Muscle of back (tissue), 13 donors: ENCODE measurements at places on chromosomes 1 and 21.

DNA sequence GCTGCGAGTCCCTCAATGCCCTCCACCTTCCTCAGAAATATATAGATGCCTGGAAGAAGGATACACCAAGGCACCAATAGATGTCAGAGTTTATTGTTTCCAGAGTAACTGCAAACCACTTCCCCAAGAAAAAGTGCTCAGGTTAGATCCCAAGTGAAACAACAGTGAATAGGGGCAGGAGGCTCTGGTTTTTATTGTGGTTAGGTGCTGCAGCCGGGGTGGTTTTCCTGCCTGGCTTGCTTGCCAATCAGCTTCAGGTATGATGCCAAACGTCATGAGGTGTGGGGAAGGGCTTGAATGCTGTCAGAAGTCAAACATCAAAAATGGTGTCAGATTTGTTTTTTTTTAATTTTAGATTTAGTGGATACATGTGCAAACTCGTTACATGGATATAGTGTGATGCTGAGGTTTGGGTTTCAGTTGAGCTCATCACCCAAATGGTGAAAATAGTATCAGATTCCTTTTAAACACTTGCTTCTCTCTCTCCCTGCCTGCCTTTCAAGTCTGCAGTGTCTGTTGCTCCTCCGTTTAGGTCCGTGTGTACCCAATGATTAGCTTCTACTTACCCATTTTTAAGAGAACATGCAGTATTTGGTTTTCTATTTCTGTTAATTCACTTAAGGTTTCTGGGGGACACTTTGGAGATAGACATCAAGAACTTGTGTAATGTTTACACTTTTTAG is 1317.0 kb downstream of the MRPL39 start:
- DNase-seq, result no peak

GRCh38 chr21:36917471-36918158 is 48.9 kb downstream of the HLCS start:
- DNase-seq, result peak; percentile 77

- DNase-seq, result no peak
These were observed 46.1 kb upstream of the SLC30A1 start for GRCh38 chr1:211625040-211625439.

DNA sequence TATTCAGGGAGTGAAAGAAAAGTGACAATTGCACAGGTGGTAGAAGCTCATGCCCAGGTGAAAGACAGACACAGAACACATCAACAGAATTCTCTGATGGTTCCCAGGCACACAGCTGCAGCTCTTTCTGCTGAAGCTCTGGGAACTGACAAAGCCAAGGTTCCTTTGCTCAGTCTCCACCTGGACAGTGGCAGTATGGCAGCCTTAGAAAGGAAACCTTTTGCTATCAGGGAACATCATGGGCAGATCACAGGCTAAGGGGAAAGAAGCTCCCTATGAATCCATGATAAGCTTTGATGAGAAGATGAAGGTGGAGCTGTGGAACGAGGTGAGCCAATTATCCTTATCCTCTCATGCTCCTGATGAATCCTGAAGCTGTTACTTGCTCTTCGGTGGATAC is 1.2 kb downstream of the SPRR2B start:
- DNase-seq, result no peak

DNA sequence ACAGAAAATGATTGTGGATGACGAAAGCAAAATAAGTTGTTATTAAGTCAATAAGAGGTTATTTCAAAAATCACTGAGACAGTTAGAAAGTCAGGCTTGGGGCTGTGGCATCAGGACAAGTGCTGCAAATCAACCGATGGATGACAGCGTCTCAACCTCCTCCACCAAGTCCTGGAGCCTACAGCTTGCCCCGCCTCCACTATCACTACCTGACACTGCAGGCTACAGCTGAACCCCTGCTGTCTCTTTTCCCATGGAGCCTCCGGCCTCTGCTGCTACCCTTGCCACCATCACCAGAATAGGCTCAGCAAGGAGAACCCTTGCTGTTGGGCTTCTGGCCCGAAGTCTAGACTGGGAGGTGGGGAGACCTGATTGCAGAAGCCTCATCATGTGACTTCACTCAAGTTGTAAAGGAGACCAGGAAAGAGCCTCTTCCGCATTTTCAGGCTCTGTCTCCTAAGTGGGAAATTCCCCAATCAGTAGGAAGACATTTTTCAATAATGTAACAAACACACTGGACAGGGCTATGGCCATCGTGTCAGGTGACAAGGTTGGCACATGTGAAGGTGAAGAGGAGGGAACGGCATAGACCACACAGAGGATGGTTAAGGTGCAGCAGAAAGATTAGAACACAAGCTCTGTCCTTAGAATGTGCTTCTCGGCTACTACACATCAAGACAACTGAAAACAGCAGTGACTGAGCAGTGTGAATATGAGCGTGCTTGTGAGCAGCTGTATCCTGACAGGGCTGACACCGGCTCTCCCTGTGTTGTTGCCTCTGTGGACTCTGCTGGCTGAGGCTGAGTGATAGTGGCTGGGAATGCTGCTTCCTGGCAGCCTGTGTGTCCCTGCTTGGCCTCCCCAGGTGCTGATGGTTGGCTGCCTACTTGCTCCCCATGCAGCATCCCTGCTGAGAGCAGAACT is 660.7 kb downstream of the PTPRU start:
- DNase-seq, result no peak

DNA sequence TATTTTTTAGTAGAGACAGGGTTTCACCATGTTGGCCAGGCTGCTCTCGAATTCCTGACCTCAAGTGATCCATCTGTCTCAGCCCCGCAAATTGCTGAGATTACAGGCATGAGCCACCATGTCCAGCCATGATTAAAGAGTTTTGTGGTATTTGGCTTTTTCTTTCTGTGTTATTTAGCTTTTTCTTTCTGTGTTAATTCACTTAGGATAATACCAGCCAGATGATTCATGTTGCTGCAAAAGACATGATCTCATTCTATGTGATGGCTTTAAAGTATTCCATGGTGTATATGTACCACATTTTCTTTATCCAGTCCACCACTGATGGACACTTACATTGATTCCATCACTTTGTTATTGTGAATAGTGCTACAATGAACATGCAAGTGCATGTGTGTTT is 1135.2 kb downstream of the AMY1C start:
- no peak for DNase-seq

DNA sequence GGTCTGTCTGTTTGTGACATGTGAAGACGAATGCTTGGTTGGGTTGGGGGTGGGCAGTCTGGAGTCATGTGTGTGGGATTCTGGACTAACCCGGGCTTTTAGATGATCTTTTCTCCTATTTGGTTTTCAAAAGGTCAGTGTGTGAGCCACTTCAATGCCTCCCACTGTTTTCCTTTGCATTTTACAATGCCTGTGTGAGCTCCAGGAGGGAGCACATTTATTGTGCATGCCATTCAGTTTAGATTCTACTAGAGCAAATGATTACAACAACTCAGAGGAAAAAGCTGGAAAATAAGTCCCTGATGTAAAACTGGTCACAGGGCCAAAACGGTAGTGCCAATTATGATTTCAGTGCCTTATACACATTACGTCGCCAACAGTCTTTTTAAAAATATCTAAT is 90.9 kb downstream of the LYPLAL1 start:
- DNase-seq, result peak; percentile 42

DNA sequence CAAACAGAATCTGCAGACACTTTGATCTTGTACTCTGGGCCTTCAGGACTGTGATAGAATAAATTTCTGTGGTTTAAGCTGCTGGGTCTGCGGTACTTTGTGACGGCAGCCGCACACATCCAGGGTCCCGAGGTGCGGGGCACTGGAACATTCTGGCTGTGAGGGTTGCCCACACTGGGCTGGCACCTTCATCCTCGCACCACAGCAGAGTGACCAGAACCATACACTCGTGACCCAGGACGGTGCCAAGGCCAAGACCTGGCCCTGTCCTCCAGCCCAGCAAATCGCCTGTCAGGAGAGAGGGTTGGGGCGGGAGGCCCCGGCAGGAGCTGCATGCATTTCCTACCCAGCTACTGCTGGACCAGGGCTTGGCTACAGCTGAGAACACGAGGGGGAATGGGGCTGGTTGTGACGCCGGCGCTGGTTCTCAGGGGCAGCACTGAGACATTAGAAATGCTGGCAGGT is 2.6 kb upstream of the FTCD start:
- no peak for DNase-seq

GRCh38 chr1:229537894-229538293 is 20.6 kb downstream of the ABCB10 start:
- DNase-seq, result no peak

DNA sequence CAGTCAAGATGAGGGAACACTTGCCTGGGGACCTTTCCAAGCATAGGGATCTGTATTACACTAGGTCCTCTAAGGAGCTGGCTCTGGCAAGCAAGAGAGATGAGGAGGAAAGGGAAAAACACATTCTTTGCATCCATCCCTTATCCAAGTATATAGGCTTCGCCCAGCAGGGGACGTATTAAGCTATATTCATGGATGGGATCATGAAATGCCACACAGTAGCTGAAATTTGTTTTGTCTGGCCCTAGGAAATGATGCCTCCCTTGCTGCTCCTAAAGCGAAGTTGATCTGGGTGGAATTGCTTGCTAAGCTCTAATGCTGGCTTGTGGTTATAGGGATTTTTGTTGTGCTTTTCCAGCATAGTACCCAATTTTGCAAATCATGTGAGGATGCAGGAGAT is 32.1 kb downstream of the CENPF start:
- DNase-seq, result no peak

DNA sequence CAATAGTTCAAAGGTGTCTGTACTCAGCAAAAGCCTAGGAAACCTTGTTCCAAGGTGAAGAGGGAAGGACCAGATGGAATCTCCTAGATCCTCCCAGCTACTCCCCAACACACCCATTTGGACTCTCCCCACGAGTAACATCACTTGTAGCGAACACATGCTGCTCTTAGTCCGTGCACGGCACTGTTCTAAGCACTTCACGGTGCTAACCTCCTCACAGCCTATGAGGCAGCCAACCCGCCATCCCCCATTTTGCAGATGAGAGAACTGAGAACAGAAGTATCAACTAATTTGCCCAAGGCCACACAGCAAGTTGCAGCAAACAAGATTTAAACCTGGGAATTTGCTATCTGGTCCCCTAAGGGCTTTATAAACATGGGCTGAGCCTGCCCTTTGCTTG is 24.3 kb downstream of the MRPL37 start:
- DNase-seq, result no peak

GRCh38 chr1:176601348-176601747 is 138.4 kb downstream of the PAPPA2 start:
- peak; percentile 30 for DNase-seq

DNA sequence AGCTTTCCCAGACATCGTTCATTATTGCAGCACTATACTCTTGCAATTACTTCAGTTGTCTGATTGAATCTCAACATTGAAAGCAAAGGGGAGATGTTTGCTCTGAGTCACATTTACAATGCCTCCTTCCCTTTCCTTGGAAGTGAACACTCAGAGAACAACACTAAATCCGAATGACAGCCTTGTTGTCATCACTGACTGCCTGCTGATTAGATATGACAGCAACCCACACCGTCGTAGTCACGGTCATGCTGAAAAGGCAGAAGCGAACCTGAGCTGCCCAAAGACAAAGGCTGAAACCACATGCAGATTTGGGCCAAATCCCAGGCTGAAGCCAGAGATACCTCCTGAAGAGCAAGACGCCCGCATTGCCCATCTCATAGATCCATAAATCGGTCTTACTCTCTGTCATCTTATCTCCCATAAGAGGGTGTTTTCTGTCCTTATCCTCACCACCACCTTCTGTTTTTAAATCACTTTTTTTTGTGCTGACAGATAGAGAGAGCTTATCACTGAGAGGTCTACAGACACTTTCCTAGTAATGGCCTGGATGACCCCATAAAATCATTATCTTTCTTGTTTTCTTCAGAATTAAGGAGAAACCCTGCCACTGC is 47.5 kb downstream of the TMCO4 start:
- no peak for DNase-seq

GRCh38 chr21:36747041-36747814 is 48.3 kb downstream of the SIM2 start:
- no peak for DNase-seq

DNA sequence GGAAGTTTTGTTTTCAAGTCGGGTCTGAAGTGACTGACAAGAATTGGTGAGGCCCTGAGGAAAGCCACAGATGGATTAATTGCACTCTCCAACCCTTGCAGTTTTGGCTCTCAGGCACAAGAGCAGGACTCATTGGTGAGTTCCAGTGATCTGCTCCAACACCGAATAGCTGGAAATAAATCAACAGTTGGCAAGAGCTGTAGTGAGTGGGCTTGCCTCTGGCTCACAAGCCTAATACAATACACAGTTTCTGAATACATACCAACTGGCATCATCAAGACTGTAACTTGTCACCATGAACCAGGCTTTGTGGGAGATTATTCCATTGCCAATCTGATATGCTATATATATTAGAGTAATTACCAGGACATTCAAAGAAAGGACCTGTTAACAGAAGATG is 131.6 kb downstream of the GRIK1 start:
- no peak for DNase-seq

DNA sequence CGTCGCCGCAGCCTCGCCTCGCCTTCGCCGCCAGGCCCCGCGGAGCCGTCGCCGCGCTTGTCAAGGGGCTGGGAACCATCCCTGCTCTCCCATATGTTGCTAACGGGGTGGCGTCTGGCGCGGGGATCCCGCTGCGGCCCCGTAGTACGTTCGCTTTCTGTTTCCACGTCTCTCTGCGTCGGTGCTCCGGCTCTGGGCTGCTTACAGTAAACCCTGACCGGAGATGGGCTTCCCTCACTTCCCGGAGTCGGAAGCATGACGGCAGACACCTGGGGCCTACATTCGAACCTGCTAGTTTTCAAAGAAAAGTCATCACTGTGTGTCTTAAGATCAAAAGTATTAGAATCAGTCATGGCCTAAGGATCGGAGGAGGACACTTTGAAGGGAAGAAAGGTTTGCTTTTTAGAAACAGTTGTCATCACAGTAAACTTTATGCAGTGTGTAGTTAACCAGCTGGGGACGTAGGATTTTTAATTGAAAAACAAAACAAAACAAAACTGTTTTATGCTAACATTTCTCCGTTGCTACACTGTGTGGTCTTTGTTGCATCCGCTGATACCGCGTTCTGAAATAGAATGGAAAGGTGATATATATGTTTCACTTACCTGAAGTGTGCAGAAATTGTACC is 69.0 kb downstream of the SLC35A3 start:
- peak; percentile 91 for DNase-seq

DNA sequence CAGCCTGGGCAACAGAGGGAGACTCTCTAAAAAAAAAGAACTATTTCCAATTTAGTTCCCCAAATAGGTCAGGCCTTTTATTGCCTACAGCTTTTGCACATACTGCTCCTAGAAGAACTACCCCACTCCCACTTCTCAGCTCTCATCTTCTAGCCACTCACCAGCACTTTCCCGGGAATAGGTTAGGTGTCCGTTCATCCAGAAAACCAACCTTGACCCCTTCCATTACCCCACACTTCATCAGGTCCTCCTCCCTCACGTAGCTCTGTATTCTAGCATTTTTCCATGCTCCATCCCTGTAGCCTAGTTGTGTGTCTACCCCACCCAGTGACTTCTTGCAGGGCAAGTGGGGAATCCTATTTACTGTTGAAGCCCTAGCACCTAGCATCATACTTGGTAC is 42.6 kb downstream of the C8B start:
- DNase-seq, result no peak
